ENCODE measurements at places on chromosomes 11 and 22.

GRCh38 chr22:42642806-42643633, 2.6 kb upstream of the ATP5MGL start:
- DNase-seq, result no peak

- DNase-seq, result peak; percentile 72
Observed at GRCh38 chr11:59097113-59097708, 9.8 kb upstream of the FAM111B start.

DNA sequence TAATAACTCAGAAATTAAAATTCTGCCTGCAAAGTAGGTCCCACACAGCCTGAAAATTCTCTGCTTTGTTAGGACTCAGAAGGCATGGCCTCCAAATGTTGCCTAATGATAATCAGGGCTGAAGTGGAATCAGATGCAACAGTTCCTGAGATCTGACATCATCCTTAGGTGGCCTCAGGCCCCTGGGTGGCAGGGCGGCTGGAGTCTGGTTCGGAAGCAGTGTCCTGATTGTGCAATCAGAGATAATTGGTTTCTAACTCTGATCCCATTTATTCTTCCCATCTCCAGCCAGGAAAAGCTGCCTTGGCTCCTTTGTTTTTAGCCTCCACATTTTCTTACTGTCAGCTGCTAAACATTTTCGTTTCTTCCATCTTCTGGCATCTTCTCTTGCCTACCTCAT, 399.3 kb downstream of the OPCML start:
- no peak for DNase-seq

DNA sequence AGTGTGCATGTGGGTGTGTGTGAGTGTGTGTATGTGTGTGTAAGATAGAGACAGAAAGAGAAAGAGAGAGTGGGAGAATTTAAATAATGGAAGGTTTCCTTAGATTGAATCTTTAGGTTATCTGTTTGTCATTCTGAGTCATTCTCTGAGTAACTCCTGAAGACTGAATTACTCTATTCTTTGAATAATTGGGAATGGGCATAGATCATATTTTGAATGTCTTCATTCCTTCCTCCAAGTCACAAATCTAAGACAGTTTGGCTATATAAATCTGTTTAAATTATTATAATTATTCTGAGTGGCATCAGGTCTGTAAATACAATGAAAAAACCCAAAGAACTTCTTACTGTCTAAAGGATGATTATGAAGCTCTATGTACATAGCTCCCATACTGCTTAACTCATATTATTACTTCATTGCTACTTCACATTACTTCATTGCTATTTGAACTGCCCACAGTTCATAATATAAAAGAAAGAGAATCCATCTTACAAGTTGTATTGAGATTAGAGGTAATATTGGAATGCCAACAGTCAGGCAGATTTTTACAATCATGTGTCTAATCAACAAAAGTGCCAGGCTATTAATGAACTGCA, 346.6 kb upstream of the CCDC179 start:
- DNase-seq, result peak; percentile 19

- DNase-seq, result peak; percentile 56
Observed at GRCh38 chr11:117145393-117145761, 1.3 kb downstream of the PAFAH1B2 start.

- no peak for DNase-seq
Observed at GRCh38 chr11:118281284-118281683, 17.2 kb upstream of the MPZL2 start.

- peak; percentile 22 for DNase-seq
Observed at GRCh38 chr22:50694099-50694605, 21.5 kb downstream of the SHANK3 start.

DNA sequence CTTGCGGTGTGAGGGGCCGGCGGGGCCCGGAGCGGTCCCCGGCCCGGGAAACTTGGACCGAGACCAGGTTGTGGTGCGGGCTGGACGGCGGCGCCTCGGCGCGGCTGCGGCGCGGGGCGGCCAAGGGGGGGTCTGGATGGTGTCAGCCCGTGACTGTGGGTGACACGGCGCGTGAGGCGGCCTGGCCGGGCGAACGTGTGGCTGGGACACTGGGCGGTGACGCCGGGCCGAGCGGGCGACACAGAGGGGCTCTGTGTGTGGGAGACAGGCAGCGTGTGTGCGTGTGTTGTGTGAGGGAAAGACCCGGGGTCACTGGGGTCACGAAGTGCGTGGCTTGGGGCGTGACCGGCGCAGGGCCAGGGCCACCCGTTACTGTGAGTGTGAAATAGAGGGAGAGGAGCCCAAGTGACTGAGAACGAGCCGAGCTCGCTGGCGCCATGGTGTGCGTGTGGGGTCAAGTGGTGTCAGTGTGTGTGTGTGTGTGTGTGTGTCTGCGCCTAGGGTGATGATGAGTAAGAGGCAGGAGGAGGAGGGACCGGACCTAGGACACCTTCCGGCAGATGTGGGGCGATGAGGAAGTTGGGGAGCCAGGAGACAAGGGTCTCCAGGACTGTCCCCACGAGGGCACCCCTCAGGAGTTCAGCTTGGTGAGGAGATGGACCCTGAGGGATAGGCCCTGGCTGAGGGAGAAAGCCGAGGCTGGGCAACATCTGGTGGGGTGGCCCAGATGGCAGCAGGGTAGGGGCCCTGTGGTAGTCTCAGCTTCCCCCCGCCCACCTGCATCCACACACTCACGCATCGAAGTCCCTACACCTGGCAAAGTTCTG, 817 bp downstream of the RELT start:
- peak; percentile 73 for DNase-seq

GRCh38 chr11:19923626-19924025, 211.0 kb downstream of the NAV2 start:
- no peak for DNase-seq

- no peak for DNase-seq
Observed at GRCh38 chr11:46381048-46381818, at the start of gene MDK. Gene MDK, plus strand, starts transcription at chr11:46381669. Its CDS starts 389 bp downstream, at chr11:46382058.

GRCh38 chr11:97990162-97990920, 1030.4 kb upstream of the CNTN5 start:
- DNase-seq, result peak; percentile 37

GRCh38 chr11:17560281-17561110, 13.4 kb downstream of the OTOG start:
- DNase-seq, result no peak
